Cortex of kidney (tissue), 1 donor: ENCODE measurements at places on chromosomes 1 and 21.

DNA sequence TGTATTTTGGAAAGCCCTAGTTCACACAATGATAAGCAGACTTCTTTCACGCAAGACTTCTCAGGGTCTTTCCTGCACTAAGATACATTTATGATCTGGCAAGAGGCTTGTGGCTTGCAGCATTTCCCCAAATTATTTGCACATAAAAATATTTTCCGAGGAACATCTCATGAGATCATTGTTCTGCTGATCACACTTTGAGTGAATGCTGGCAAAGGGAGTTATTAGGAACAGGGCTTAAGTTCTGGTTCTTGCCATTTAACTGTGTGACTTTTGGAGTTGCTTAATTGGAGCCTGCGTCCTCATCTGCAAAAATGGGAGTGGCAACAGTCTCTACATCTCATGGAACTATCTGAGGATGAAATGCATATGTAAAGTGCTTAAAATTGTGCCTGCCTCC, 50.2 kb downstream of the GADD45A start:
- DNase-seq, result no peak

GRCh38 chr1:100253552-100253951, 3.9 kb upstream of the DBT start:
- DNase-seq, result no peak

DNA sequence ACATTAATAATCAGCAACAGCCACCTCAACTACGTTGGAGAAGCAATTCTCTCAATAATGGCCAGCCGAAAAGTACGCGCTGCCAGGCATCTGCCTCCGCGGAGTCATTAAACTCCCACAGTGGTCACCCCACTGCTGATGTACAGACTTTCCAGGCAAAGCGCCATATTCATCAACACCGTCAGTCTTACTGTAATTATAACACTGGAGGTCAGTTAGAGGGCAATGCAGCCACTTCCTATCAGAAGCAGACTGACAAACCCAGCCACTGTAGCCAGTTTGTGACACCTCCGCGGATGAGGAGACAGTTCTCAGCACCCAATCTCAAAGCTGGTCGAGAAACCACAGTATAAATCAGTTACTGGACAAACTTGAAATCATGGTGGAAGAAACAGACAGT, 93.9 kb downstream of the KIF1B start:
- DNase-seq, result no peak

GRCh38 chr1:237205400-237206064, 163.5 kb downstream of the RYR2 start:
- DNase-seq, result no peak

DNA sequence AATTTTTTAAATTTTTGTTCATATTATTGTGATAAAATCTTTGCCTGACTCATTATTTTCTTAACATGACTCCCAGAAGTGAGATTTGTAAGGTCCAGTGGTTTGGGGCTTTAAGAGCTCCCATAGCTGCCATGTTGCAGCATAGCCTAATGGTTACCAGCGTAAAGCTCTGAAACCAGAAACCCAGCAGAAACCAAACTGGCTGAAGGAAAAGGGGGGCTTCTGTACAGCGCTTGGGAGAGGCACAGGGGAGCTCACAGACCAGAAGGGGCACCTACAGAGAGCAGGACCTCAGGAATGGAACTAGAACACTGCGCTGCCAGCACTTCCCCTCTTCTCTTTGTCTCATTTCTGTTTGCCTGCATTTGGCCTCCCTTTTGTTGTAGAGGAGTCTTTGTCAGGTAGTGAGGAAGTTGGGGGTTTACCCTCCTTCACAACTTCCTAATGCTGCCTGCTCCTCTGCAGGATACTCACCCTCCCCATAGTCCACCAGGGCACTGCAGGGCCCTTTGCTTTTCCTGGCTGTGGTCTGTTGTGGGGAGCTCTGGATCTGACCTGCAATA, 2.6 kb upstream of the PYCR2 start:
- no peak for DNase-seq

- no peak for DNase-seq
Measured at GRCh38 chr21:45923146-45923545, 58.4 kb upstream of the COL6A1 start.

GRCh38 chr1:198443365-198444233, 96.9 kb downstream of the ATP6V1G3 start:
- no peak for DNase-seq

DNA sequence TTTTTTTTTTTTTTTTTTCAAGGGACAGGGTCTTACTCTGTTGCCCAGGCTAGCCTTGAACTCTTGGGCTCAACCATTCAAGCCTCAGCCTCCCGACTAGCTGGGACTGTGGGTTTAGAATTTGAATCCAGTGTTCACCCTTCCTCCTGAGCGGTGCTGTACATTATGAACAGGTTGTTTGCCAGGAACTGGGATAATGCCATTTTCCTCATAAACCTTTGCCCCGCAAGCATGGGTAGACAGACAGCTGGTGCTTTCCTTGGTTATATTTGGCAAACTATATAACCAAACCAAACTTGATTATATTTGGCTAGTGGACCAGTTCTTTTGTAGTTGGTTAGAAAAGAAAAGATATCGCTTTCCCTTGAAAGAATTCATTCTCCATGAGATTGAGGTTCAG, 54.9 kb downstream of the GALNT2 start:
- no peak for DNase-seq

GRCh38 chr1:57599236-57599994, 175.6 kb upstream of the DAB1 start:
- DNase-seq, result no peak

GRCh38 chr1:178774263-178774662, 49.2 kb downstream of the RALGPS2 start:
- DNase-seq, result no peak

- DNase-seq, result no peak
Measured at GRCh38 chr1:77308889-77309621, 27.2 kb downstream of the AK5 start.

DNA sequence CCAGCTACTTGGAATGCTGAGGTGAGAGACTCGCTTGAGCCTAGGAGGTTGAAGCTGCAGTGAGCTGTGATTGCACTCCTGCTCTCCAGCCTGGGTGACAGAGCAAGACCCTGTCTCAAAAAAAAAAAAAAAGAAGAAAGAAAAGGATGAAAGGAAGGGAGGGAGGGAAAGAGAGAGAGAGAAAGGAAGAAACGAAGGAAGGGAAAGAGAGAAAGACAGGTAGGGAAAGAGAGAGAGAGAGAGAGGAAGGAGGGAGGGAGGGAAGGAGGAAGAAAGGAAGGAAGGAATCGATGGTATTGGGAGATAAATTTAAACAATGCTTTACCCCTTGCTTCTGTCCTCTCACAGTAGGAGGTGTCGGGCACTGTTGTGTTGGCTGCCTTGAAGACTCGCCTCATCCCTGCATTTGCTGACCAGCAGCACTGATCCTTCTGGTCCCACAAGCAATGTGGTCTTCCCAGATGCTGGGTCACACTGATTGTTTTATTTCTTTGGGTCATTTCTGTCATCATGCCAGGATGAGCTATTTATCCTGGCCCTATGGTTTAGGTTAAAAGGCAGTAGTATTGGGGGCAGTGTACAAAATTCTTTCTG, 30.9 kb downstream of the GPR137B start:
- no peak for DNase-seq

GRCh38 chr1:67635055-67635809, 49.8 kb upstream of the GADD45A start:
- DNase-seq, result no peak

DNA sequence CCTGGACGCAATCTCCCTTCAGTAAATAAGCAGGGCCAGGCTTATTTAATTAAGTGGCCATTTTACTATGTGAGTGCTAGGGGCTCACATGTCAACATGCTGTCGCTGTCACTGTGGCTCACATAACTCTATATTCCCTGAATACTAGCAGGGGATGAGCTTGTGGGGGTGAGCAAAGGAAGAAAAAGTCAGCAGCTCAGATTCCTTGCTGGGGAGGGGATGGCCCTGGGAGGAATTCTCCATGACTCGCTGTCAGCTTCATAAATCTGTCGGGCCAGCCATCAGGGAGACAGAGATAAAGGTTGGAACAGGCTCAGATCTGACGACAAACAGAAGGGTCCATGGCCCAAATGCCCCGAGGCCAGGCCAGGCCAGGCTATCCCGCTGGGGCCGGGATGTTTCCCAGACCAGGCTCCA, 26.0 kb upstream of the PLEKHG5 start:
- no peak for DNase-seq

DNA sequence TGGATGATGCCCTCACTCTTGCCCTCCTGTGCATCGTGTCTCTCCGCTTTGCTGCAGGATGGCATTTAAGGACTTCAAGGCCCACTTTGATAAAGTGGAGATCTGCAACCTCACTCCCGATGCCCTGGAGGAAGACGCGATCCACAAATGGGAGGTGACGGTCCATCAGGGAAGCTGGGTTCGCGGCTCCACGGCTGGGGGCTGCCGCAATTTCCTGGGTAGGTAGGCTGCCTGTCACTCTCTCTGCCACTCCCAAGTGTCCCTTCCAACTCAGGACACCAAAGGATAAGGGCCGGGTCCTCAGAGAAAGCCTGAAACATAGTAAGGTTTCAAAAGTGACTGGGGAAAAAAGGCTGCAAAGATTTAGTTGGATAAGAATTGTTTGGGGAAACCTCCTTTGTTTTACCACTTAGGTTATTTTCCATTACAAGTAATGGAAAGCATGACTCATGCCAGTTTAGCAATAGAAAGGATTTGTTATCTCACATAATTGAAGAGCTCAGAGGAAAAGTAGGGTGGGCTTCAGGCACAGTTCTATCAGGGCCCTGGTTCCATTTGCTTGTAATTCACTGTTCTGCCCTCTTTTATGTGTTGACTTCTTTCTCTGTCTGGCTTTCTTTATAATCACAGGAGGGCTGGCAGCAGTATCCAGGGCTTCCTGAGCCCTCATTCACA, 31.9 kb downstream of the CAPN9 start:
- no peak for DNase-seq

- no peak for DNase-seq
Measured at GRCh38 chr1:17764591-17764990, 9.5 kb downstream of the ACTL8 start.

GRCh38 chr1:57088653-57089052, 122.8 kb upstream of the C8B start:
- no peak for DNase-seq

GRCh38 chr1:26283871-26284596, 4.1 kb downstream of the SH3BGRL3 start:
- DNase-seq, result no peak

DNA sequence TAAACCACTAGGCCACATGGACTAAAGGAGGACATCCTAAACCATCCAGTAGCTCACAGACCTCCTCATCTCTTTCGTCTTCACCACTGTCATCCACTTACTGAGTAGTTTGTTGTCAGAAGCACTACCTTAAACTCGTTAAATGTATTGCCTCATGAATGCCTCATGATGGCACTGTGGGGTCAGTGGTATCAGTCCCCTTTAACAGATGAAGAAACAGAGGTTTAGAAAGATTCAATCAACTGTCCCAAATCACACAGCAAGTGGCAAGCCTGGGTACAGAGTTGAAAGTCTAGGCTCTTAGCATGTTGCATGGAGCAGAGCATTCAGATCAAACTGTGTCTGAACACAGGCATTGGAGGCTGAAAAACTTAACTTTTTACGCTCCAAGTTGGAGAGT, 183.6 kb upstream of the KIAA0040 start:
- no peak for DNase-seq

DNA sequence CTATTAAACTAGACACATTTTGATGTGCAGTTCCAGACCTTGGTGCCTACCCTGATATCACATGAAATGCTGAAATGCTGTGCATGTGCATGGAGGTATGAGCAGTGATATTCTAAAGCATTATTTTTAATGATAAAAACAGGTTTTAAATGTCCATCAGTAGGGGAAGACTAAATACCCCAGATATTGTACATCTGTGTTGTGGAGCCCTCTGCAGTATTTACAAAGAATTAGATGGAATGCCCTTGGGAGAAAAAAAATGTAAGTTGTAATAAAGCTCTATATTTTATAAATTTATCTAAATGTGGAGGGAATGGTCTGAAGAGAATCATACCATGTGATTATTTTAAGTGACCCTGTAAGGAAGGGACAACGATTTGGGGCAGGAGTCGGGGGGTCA, 39.1 kb upstream of the IGSF5 start:
- DNase-seq, result no peak

- no peak for DNase-seq
Measured at GRCh38 chr1:204868340-204868700, 2.3 kb upstream of the NFASC start.
